ENCODE measurements at places on chromosomes 12 and 14.

- no peak for DNase-seq
Observed at GRCh38 chr12:132075714-132076553, 68.2 kb downstream of the DDX51 start.

- DNase-seq: no peak
Observed at GRCh38 chr14:39731912-39732311, 299.7 kb upstream of the FBXO33 start.

- no peak for DNase-seq
Observed at GRCh38 chr14:75059642-75060041, 4.2 kb downstream of the ACYP1 start.

GRCh38 chr14:72776701-72777261 is 117.1 kb downstream of the DPF3 start:
- DNase-seq: no peak

DNA sequence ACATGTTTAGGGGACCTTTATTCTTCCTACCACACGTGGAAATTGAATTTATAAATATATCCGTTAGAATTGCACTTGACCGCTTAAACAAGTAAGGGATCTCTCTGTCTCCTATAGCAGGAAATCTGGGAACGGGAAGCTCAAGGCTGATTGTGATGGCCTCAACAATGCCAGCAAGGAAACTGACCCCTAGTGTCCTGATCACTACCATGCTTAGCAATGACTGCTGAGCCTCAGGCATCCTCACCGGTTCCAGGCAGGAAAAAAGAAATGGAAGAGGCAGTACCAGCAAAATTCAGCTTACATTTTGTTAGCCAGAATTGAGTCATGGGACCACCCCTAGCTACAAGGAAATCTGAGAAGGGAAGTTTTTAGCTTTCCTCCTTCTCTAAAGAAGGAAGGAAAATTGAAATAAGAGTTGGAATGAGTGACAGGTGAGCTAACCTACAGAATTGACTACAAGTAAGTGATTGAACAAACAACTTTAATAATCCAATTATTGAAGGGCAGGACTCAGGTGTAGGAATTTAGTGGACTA is 43.9 kb upstream of the AMN1 start:
- no peak for DNase-seq

DNA sequence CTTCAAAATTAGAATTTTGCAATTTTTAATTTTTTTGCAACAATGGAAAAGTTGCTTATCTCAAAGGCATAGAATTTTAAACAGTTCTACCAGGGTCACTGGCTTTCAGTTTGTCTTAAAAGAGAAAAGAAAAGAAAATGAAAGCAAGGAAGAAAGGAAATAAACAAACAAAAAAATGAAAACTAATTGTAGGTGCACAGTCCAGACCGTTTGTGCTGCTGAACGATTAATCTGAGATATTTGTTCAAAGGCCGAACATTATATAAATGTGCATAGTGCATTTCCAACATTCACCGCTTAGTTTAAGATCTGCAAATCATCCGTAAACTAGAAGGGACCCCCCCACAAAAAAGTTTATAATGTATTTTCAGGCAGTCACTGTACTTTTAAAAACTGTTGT is 5.5 kb upstream of the OTX2 start:
- no peak for DNase-seq

- no peak for DNase-seq
Observed at GRCh38 chr14:24978862-24979724, 70.9 kb downstream of the STXBP6 start.

DNA sequence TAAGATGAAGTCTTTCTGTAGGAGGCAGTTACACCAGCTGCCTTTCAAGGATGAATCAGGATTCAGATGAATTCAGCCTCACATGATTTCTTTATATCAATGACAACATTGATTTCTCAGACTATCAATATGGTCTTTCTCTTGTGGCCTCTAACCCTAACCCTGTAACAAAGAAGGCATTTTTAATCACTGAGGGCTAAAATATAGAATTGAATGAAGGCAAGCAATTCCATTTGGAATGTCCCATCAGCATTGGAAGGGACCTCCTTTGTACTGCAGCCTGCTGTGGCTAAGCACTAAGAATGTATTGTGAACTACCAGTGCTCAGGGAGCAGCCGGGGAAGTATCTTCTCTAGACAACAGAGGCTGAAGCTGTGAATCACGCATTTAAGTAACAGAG is 90.6 kb upstream of the FRMD6 start:
- no peak for DNase-seq

GRCh38 chr12:38892087-38892786 is 13.2 kb downstream of the CPNE8 start:
- peak; percentile 33 for DNase-seq

DNA sequence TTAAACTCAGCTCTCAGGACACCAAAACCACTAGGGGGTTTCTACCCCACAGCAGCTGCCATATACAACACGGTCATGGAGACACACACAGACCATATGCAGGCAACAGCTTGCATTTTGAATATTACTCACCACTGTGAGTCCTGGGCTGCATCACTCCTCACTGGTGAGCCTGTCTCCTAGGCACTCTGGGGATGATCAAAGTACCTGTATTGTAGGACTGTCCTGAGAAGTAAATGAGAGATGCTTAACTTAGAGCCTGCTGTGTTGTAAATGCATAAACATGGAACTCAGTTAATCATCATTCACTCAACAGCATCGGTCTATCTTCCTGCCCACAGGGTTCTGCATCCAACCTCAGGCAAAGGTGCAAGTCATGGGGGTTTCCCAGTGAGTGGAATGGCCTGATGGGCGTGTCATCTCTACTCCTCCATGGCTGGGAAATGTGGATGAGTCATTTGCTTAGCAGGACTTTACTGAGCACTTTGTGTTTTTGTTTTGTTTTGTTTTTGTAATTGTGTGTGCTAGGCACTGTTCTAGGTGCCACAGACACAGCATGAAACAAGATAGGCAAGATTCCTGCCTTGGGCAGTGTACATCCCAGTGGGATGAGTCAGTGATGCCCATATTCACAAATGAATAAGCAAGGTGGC is 1141.2 kb upstream of the TMEM132C start:
- DNase-seq: peak; percentile 79

DNA sequence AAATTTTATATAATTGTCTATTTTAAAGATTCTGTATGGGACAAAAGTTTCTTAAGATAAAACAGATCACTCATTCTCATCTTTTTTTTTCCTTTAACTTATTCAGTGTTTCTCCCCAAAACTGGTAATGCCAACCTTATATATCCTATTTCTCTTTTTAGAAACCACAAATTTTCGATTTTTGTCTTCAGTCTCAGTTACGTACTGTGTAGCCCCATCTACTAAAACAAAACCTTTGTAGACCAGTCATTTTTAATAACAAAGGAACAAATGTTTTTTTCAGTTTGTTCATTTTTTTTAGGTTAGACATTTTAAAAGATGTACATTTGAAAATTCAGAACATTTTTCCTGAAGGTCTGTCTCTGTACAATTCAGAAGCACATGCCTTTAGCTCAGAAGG is 18.2 kb downstream of the PNMA1 start:
- DNase-seq: no peak

GRCh38 chr12:79524507-79525148 is 166.1 kb downstream of the PAWR start:
- no peak for DNase-seq

DNA sequence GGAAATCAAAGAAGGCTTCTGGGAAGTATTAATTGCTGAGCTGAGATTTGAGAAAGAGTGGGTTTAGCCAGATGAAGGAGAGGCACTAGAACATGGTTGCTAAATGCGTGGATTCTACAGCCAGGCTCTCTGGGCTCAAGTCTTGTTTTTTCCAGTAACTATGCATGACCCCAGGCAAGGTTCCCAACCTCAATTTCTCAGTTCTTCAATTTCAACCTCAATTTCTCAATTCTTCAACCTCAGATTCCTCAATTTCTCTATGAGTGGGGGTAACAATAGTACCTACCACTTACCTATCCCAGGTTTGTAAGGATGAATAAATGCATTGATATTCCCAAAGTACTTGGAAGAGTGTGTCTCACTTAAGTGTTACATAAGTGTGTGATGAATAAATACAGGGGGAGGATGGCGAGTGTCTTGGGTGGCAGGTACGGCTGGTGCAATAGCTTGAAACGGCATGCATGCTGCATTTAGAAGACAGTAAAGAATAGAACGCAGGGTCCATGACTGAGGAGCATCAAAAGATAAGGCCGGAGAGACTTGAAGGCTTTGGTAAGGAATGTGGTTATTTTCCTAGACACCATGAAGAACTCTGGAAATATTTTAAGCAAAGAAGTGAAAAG is 149.1 kb upstream of the ATP2B1 start:
- peak; percentile 55 for DNase-seq

DNA sequence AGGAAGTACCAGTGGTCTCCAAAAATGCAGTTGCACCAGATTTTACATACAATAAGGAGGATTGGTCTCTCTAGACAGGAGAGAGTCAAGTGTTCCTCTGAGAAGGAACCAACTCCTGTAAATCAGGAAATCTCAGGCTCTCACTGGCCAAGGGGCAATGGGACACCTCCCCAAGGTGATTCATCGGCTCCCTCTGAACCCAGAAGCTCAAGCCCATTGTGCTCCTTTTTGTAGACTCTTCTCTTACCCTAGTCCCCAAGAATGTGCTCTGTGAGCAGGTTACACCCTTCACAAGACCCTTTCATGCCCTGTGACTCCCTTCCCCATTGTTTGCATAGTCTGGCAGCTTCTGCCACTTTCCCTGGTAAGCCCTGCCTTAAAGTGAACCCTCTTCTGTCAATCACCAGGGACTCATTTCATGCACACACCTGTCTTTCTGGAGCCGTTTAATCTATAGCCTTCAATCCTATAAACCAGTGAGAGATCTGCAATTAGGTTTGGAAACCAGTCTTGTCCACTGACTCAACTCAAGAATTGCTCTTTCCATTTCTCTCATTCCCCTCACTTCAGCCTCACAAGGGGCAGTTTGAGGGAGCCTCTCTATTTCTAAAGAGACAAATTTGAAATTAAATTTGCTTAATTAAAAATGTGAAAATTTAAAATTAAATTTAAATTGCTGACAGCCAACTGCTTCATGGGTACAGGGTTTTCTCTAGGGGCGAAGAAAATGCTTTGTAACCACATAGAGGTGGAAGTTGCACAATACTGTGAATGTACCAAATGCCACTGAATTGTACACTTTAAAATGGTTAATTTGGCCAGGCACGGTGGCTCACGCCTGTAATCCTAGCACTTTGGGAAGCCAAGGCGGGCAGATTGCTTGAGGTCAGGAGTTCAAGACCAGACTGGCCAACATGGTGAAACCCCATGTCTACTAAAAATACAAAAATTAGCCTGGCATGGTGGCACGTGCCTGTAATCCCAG is 38.3 kb upstream of the LTA4H start:
- DNase-seq: no peak

DNA sequence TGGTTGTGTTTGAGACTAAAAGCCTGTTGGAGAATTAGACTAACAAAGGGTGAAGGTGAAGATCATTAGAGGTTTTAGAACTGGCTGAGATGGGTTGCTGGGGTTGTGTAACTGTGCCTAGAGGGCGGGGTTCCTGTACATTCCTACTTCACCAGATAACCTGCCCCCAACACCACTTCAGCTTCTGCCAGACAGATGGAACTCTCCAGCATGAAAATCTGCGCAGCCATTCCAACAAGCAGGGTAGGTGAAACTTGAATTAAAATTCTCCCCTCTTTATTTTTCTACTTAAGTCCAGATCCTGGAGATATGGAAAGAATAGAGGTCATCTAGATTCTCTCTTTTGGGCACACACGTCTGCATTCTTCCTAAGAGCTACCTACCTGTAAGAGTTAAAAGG is 6.0 kb downstream of the FOXG1 start:
- DNase-seq: no peak

GRCh38 chr12:50302686-50303085 is 19.4 kb upstream of the LIMA1 start:
- no peak for DNase-seq

- no peak for DNase-seq
Observed at GRCh38 chr12:131917139-131917710, 11.9 kb upstream of the PUS1 start.

- no peak for DNase-seq
Observed at GRCh38 chr12:21962236-21962635, 21.0 kb upstream of the ABCC9 start.

DNA sequence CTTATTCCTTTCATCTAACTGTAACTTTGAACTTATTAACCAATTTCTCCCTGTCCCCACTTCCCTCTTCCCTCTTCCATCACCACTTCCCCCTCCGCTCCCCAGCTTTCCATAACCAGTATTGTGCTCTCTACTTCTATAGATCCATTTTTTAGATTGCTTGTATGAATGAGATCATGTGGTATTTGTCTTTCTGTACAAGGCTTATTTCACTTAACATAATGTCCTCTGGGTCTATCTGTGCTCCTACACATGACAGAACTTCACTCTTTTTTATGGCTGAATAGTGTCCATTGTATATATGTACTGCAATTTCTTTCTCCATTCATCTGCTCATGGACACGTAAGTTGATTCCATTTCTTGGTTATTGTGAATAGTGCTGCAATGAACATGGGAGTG is 14.4 kb downstream of the ERP27 start:
- no peak for DNase-seq

DNA sequence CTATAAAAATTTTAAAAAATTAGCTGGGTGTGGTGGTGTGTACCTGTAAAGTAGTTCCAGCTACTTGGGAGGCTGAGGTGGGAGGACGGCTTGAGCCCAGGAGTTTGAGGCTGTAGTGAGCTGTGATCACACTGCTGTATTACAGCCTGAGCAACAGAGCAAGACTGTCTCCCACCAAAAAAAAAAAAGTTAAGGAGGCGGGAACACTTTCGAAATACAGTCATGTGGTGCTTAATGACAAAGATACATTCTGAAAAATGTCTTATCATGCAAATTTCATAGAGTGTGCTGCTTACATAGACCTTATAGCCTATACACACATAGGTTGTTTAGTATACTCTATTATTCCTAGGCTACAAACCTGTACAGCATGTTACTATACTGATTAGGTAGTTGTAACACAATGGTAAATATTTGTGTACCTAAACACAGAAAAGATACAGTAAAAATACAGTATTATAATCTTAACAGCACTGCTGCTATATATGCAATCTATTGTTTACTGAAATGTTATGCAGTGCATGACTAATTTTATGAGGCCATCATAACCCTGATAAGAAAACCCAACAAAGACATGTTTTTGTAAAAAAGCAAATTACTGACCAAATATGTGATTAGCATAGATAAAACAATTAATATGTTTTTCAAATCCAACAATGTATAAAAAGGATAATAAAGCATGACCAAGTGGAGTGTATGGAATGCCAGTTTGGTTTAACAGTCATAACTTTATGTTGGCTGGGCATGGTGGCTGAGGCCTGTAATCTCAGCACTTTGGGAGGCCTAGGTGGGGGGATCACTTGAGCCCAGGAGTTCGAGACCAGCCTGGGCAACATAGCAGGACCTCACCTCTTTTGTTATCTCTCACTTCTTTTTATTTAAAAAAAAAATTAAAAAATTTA is 11.4 kb downstream of the EIF2S1 start:
- DNase-seq: peak; percentile 39
